ENCODE measurements at places on chromosomes 1 and 21.

- no peak for DNase-seq
These were observed 60.6 kb downstream of the KCNAB2 start for GRCh38 chr1:6106321-6106731.

DNA sequence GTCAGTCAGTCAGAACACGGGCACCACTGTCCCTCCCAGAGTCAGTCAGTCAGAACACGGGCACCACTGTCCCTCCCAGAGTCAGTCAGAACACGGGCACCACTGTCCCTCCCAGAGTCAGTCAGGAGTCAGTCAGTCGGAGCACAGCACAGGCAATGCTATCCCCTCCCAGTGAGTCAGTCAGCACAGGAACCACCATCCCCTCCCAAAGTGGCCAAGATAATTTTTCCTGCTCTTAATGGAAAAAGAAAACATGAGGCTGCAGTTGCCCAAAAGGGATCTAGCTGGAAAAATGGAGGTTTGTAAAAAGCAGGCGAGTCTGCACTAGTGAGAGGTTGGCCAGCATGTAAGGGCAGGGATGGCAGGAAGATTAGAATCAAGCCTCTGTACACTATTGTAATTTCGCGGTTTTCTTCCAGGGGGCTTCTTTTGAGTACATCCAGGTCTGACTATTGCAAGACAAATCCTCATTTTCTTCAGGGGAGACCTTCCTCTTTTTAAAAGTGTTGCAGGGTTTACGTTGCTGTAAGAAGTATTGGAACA is 213.8 kb downstream of the SIPA1L2 start:
- DNase-seq, result no peak

GRCh38 chr1:172332230-172332629 is 88.3 kb upstream of the C1orf105 start:
- no peak for DNase-seq

DNA sequence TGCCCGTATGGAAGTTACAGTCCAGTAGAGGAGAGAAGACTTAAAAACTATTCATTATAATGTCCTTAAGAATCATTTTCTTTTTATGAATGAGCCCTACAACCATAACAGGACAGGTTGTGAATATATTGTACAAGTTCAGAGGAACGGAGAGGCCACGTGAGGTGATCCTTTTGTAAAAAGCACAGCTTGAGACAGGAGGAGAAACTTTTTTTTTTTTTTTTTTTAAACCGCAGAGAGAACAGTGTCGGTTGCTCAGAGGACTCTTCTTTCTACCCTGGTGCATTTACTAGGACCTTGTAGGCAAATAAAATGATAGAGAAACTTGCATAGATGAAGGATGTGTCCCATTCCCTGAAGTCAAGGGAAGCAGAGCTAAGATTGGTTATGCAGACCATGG is 32.1 kb downstream of the DYRK1A start:
- no peak for DNase-seq

DNA sequence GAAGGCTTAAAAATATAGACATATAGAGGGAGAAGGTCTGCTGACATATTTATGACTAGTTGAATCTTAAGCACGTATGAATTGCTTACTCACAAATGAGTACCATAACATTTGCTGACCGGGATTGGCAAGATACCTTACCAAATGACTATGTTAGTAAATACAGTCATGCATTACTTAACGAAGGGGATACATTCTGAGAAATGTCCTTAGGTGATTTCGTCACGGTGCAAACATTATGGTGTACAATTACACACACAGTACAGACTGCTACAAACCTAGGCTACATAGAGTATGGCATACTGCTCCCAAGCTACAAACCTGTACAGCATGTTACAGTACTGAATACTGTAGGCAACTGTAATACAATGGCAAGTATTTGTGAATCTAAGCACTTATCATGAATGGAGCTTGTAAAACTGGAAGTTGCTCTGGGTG is 19.4 kb upstream of the UBE2U start:
- DNase-seq, result no peak
